ENCODE measurements at places on chromosomes 11 and 22.

GRCh38 chr22:24419475-24419850, 7.9 kb upstream of the ADORA2A start:
- DNase-seq: no peak

DNA sequence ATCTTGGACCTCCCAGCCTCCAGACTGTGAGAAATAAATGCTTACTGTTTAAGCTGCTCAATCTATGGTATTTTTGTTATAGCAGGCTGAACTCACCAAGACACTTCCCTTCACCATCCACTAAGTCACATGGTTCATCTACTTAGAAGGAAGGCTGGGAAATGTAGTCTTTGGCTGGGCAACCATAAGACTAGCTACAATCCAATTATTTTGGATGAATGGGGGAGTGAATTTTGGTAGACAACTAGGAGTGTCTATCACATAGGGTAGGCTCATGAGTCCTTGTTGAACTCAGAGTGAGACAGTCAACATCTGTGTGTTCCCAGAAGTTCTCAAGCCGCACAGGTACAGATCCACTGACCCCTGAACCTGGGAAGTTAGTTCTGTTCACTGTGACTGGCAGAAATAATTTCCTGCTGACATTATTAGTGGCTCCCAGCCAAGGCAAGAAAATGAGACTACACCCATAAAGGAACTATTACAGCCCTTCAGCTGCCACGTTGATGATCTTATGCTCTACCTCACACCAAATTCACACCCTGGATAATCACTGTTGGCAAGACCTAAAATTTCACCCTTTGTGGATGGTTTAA, 3.1 kb upstream of the SLC35C1 start:
- DNase-seq: no peak

DNA sequence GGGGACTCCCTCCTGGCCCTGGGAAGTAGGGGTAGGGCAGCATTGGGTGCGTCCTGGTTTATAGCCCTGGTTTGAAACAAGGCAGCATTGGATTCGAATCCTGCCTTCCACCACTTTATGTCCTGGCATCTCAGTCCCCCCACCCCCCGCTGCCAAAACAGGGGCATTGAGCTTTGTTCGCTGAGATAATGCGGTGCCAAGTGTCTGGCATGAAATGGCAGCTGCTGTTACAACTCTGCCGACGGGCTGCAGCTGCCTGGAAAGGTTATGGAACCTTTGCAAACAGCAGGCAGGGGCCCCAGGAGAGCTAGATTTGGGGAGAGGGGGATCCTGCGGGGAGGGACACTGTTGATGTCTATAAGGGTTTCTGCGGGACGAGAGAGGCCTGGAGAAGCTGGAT, 1.9 kb downstream of the TST start:
- DNase-seq: no peak

- DNase-seq: no peak
These were observed 7.4 kb upstream of the GNAZ start for GRCh38 chr22:23062616-23063538.

DNA sequence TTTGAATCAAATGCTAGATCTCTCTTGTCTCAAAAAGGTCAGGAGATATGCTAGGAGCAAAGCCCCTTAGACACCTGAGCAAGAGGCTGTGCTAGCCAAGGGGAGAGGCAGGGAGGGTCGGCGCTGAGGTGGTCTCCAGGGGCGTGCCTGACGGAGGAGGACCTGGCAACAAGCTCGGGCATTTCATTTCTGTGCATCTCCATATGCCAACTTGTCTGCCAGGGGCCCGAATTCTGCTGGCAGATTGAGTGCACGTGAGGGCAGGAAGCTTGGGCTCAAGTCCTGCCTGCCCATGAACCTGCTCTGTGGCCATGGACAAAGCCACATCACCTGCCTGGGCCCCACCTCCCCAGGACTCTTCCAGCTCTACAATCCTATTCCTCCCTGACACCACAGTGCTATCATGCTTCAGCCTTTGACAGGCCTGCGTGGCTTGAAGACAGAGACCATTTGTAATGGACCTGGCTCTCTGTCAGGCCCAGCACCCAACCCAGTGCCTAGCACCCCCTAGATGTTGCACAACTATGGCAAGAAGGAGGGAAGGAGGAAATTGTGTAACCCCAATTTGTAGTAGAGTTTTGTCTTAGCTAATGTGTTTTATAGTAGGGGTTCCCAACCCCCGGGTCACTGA, 16.3 kb upstream of the VSIG10L2 start:
- no peak for DNase-seq

- DNase-seq: no peak
These were observed 1.7 kb downstream of the RASGRP2 start for GRCh38 chr11:64742087-64742888.

DNA sequence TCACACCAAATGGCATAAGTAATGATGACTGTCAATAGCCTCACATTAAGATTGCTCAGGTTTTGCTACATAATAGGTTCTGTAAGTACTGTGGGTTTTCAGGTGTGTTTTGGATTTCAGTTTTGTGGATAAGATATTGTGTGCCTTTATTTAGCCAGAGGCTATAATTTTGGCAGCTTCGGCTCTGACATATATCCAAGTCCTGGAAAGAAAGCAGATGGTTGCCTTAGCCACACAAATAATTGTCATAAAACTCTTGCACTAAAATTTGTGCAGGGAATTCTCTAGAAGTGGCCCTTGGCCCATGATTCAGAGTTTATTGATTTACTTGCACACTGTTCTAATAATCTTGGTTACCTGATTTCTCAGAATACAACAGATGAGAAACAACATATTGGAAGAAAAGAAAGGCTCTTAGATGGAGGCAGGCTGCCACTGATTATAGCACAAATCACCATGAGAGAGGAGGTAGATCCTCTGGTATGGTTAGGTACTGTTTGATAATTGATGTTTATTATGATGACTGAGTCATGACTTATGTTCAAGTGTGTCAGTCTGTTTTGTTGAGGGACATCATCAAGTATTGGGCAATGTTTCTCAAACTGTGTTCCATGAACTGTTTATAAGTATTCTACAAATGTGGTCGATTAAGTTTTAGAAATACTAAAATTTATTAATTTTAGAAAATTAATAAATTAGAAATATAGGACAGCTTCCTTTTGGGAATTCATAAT, 9.6 kb downstream of the REXO2 start:
- DNase-seq: no peak

DNA sequence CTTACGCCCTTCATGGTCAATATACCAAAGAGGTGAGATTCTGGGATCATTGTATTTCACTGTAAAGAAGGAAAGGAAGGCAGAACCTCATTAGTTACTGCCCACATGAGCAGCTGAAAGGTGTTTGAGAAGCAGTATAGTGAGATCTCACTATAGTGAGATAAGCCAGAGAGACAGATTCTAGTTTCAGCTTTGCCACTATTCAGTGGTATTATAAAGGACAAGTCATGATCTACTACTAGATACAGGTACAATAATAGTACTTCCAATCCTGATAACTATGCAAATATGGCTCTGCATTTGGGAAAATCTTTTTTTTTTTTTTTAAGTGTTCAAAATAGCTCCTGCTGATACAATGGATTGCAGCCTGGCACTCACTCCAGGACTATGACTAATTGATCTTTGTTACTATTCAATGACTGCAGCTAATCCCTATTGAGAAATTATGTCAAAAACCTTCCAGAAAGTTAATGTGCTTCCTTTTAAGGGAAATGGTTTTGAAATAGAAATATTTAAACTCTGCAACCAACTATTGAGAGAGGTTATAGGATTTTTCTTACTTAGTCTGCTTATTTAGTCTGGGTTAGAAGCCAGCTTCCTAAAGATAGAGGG, 8.3 kb upstream of the DLAT start:
- no peak for DNase-seq

GRCh38 chr22:25777870-25778269, 35.9 kb downstream of the MYO18B start:
- no peak for DNase-seq

DNA sequence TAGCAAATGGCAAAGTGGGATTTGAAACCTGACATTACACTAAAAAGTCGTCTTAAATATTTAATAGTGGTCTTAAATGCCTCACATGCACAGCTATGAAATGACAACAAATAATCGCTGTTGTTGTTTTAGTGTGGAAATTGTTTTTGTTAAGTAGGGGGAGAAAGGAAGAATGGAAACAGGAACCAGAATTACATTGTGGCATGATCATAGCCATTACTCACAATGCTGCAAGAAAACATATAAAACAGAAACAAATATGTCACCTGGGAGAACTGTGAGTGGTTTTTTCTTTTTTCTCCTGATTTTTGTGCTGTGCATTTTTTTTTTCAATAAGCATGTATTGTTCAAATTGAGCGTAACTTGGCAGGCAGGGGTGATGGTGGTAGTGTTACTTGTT, 22.9 kb downstream of the FAM76B start:
- no peak for DNase-seq

- DNase-seq: no peak
These were observed 442.9 kb downstream of the AASDHPPT start for GRCh38 chr11:106520146-106520912.

DNA sequence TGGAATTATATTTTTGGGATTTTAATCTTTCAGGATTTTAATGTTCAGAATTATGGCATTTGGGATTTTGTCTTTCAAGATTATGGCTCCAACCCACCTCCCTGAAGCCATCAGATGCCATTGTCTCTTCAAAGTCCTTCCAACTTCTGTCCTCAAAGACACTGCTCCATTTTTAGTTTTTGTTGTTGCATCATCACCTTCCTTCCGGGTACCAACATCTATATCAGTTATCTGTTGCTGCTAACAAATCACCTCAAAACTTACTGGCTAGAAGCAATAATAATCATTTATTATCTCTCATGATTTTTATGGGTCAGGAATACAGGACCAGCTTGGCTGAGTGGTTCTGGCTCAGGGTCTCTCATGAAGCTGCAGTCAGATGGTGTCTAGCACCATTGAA, 138.8 kb upstream of the ZBED5 start:
- no peak for DNase-seq

DNA sequence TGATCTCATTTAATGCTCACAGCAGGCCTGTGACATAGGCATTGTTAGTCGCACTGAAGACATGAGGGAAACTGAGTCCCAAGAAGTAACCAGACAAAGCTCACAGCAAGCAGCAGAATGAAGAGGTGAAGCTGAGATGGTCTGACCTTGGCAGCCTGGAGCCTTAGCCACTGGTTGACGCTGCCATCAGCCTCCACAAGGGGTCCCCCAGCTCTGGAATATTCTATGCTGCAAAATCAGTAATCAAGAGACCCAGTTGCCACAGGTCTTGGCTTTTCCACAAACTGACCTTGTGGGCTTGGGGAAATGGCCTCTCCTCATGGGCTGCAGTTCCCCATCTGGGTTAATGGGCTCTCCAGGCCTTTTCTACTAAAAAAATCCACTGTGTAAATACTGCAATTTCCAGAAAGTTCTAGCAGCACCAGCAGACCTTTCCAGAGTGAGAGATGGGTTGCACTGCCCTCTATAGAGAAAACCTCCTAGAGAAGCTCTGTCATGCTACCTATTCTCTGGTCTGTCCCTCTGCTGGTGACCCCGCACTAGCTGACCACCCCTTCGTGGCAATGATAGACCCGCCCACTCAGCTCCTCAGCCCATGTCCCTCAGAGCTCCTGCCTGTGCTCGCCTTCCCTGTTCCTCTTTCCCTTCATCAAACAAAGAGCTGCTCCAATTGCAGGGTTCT, 22.6 kb upstream of the ISX start:
- DNase-seq: no peak

DNA sequence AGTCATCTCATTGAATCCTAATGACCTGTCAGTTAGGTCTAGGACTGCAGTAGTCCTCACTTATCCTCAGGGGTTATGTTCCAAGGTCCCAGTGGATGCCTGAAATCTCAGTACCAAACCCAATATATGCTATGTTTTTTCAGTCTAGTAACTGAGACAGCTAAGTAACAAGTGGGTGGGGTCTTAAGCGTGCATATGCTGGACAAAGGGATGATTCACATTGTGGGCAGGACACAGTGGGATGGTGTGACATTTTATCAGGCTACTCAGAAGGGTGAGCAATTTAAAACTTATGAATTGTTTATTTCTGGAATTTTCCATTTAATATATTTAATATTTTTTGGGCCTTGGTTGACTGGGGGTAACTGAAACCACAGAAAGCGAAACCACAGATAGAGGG, 29.0 kb downstream of the DDX10 start:
- no peak for DNase-seq

GRCh38 chr22:46576556-46577367, 39.3 kb upstream of the CELSR1 start:
- peak; percentile 59 for DNase-seq

DNA sequence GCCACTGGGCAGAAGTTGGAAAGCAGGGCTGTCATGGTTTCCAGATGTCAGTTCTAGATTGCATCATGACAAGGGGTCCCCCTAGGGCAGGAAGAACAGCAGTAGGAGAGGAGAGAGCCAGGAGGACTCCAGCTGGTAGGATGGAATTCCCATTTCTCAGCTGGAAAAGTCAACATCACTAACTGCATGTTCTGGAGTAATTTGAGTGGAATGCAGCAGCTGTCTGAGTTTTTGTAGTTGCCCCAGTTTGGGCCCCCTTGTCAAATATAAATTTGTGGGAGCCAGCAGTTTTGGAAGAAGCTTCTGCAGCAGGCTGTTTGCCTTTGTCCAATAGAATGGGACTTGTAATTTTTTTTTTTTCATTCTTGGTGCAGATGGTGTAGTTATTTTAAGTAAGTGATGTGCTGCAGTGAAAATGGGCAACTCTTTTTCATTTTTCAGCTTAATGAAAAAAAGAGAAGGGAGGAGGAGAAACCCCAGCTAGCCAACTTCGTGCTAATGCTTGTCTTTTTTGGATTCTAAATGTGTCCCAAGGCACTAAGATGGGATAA, 86.9 kb downstream of the LDLRAD3 start:
- DNase-seq: no peak

- DNase-seq: peak; percentile 50
These were observed 39.1 kb downstream of the CASP12 start for GRCh38 chr11:104858882-104859775.

GRCh38 chr11:69039501-69039900, 9.2 kb upstream of the TPCN2 start:
- DNase-seq: no peak

- no peak for DNase-seq
These were observed 123.8 kb upstream of the NTM start for GRCh38 chr11:131246663-131247062.

DNA sequence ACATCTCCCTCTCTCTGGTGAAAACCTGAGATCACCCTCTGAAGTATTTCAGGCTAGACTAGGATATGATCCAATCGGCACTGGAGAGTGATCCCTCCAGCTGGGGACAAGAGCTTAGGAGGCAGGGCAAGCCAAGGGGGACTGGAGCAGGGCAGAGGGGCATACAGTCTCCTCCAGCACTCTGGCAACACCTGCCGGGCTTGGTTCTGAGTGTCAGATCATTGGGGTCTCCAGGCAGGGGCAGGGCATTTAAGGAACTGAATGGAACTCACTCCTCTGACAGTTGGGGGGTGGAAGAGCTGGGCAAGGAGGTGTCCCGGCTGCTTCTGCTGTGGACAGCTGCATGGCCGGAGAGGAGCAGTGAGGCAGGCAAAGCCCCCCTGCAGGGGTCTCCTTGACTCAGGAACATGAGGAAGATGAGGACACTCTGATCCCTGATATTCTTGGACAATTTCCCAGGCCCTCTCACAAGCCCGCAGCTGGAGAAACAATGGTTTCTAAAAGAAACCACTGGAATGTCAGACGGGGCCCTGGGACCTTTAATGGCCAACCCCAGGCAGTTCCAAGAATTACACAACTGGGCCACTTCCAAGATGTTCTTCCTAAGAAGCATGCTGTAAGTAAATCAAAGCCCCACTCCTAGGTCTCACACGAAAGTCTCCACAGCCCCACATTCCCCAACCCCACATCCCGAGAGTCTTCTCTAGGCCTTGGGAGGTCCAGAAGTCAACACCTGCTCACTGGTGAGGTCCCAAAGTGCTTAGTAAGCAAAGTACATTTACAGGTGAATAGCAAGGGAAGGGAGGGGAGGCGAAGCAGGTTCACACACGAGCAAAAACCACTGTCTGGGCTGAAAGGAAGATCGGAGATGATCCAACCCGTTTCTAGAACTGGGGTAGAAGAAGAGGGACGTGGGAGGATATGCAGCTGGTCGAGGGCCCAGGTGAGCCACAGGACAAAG, 1.2 kb upstream of the CCDC86 start:
- no peak for DNase-seq

All from naive B cell (primary cell).